ENCODE measurements at places on chromosomes 1 and 21.

- DNase-seq = no peak
These were observed 29.1 kb upstream of the CASZ1 start for GRCh38 chr1:10825592-10825991.

DNA sequence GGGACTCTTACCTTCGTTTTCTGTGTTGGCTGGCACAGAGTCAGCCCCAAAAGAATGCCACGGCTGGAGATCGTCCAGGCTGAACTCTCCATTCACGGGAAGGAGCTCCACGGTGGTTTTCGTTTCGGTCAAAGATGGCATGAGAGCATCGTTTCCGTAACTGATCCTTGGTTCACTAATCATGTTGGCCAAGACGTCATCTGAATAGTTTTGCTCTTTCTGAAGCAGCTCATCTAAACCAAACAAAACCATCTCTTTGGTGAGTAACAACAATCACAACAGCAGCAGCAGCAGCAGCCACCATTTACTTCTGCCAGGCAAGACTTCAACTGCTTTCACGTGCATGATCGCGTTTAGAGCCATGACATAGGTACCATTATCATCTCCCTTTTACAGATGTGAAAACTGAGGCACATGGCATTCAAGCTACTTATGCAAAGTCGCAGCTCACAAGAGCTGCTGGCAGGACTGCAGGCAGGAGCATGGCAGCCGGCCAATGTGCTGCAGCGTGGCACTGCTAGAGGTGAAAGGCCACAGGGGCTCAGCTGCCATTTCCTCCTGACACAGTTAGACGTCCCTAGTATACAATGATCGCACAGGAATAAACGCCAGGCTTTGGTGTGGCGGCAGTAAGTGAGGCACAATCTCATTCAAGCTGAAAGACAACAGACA is 177.1 kb downstream of the GABPA start:
- DNase-seq = no peak

GRCh38 chr1:100719490-100719889 is at the start of gene VCAM1:
TSS of gene VCAM1 (plus strand) at chr1:100719742. CDS start at chr1:100719861, 119 bp downstream.
- no peak for DNase-seq

- no peak for DNase-seq
These were observed 372.7 kb downstream of the BRINP3 start for GRCh38 chr1:190104961-190105360.

DNA sequence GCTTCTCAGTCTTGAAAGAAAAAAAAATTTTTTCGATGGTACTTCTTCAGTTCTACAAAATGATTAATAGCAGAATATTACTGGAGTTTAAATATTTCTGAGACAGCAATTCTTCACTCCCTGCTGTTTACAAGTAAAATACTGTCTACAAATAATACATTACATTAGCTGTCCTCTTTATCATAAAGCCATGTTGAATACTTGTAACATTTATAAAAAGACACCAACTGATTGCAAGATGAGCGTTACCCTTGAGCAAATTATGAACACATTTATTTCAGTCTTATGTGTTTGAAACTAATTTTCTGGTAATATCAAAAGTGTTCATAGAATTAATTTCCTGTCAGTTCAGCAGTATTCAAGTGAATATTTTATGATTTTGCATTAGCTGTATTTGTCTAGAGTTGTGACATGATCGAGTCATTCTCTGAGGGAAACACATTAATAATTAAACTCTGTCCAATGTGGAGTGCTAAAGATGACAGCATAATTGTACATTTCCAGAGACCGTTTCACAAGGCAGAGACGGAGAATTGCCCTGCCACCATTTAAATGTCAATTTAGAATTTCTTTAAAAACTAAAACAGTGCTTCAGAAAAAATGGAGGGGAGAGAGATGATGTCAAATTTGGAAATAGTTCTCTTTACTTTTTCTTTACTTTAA is 1359.0 kb upstream of the ADGRL4 start:
- DNase-seq = no peak

- no peak for DNase-seq
These were observed 477.1 kb upstream of the VAMP3 start for GRCh38 chr1:7293702-7294629.

DNA sequence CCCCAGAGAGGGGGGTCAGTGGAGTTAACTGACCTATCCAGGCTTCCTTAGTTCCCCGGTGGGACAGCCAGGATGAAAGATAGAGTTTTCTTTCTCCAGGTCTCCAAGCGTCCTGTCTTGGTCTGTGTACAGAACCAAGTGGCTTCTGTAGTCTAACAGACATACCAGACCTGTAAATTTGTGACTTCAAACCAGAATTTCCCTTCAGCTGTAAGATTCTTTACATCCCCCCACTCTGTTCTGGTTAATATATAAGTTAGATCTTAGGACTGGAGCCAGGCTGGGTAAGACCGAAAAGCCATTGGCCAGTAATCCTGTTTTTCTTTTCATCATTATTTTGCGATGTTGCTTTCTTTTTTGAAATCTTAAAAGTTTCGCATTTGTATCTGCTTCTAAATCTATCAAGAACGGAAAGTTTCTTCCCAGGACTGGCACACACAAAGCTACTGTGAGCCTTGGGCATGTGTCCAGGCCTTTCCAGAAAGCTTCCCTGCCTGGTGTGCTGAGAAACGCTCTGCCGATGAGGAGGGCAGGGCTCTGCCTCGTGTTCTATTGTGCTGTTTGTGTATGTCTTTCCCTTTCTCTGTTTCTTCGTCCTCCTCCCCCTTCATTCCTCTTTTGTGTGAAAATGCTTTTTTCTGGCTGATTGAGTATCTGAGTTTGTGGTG is 72.3 kb downstream of the RGL1 start:
- DNase-seq = no peak
